Activated B cell treated with CpG ODN at 0.5 μM for 24 hours (primary cell): ENCODE measurements at places on chromosomes 1 and 21.

- no peaks in the 10 kb centered on the region for H3K4me1 ChIP-seq
- no peaks in the 10 kb centered on the region for H3K36me3 ChIP-seq
- H3K27me3 ChIP-seq: no peaks in the 10 kb centered on the region
- no peak overlapping the region for H3K27ac ChIP-seq
- no peak overlapping the region for H3K4me3 ChIP-seq
Measured at GRCh38 chr1:154879038-154879421, 8.9 kb upstream of the KCNN3 start.

DNA sequence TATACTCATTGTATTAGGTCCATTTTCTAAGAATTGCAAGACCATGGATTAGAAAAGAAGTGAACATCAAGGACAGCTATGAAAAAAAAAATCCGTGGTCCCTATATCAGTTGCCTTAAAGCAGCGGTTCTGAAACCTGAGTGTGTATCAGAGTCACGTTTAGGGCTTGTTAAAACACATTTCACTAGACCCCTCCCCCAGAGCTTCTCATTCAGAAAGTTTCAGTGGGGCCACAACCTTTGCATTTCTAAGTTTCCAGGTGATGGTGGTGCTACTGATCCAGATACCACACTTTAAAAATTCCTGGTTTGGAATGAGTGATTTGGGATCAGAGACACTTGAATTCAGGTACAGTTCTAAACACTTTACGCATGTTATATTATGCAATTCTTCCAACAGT lies 96.1 kb upstream of the PRMT6 start:
- no peaks in the 10 kb centered on the region for H3K36me3 ChIP-seq
- H3K4me3 ChIP-seq: no peak overlapping the region
- H3K27ac ChIP-seq: no peak overlapping the region
- H3K4me1 ChIP-seq: no peaks in the 10 kb centered on the region
- peaks cover 2% of the 10 kb centered on the region for H3K27me3 ChIP-seq
- DNase-seq: no peak

- no peaks in the 10 kb centered on the region for H3K4me1 ChIP-seq
- no peaks in the 10 kb centered on the region for H3K36me3 ChIP-seq
- no peak overlapping the region for H3K27ac ChIP-seq
- no peak overlapping the region for H3K4me3 ChIP-seq
Measured at GRCh38 chr1:43286115-43286514, 734 bp upstream of the C1orf210 start.

DNA sequence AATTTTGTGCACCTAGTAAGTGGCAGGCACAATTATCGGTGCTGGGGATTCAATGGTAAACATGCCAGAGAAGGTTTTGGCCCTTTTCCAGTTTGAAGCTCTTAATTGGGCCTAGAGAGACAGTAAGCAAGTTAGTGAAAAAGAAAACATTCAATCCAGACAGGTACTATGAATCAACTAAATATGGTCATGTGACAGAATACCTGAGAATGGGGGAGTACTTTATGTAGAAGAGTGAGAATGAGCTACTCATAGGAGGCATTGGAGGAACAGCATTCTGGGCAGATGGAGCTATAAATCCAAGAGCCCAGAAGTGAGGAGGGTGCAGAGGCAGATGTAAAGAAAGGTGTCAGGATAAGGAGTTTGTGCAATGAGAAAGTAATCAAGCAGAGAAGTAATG lies 1017.9 kb downstream of the ADGRL2 start:
- no peaks in the 10 kb centered on the region for H3K36me3 ChIP-seq
- no peak overlapping the region for H3K27ac ChIP-seq
- no peak overlapping the region for H3K4me3 ChIP-seq
- peaks cover 6% of the 10 kb centered on the region for H3K4me1 ChIP-seq
- no peak for DNase-seq
- H3K27me3 ChIP-seq: no peaks in the 10 kb centered on the region

DNA sequence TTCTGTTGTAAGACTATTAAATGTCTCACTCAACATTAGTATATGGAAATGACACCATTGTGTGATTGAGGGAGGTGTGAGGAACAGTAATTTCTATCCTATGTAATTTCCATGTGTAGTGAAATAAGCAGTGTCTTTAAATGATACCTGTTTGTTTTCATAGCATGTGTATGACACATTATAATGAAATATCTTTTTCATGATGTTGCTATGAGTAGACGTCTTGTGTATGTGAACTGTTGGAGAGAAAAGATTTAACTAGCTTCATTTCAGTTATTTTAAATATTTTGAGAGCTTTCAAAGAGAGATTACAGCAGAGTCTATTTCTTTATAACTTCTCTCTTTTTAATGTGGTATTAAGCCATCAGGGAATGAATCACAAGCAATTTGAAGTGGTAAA lies 71.5 kb upstream of the QSOX1 start:
- H3K27ac ChIP-seq: no peak overlapping the region
- H3K36me3 ChIP-seq: peaks cover 52% of the 10 kb centered on the region
- H3K27me3 ChIP-seq: no peaks in the 10 kb centered on the region
- H3K4me3 ChIP-seq: no peak overlapping the region
- no peak for DNase-seq

- H3K27ac ChIP-seq: no peak overlapping the region
- DNase-seq: no peak
- no peaks in the 10 kb centered on the region for H3K27me3 ChIP-seq
- H3K4me1 ChIP-seq: peaks cover 7% of the 10 kb centered on the region
- H3K4me3 ChIP-seq: no peak overlapping the region
Measured at GRCh38 chr1:197674286-197674685, 101.0 kb downstream of the DENND1B start.

DNA sequence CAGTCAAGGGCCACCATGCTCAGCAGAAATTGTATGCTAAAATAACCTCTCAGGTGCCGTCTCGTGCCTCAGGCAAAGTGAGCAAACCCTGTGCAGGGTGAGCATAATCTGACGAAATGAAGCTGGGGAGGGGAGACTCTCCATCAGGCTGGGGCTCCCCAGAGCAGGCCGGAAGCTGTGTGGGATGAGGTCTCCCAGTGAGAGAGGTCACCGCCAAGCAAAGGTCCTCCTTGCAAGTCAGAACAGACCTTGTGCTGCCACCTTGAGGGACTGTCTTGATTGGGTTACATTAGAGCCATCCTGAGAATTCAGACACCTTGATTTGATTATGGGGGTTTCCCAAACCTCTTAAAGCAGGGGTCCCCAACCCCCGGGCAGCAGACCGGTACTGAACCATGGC lies 64.2 kb downstream of the ZNF684 start:
- no peaks in the 10 kb centered on the region for H3K36me3 ChIP-seq
- DNase-seq: no peak
- H3K27me3 ChIP-seq: peaks cover 7% of the 10 kb centered on the region
- H3K4me1 ChIP-seq: no peaks in the 10 kb centered on the region
- H3K27ac ChIP-seq: no peak overlapping the region

DNA sequence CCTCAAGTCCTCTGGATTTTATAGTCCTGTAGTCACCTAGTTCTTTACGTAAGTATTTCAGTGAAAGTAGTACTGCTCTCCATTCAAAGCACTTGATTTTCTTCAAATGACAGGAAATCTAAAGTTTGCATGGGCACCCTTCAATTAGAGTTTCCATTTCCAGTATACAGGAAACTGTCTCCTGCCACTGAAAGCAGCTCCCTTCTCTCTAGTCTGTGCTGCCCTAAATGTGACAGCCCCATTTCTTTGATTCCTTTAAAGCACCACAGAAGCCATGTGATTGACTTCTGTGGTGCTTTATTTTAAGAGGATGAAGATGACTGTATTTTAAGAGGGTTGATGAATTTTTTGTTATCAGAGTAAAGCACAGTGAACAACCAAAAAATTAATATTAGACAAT lies 226.1 kb downstream of the DNAH14 start:
- no peak overlapping the region for H3K4me3 ChIP-seq
- H3K36me3 ChIP-seq: no peaks in the 10 kb centered on the region
- peaks cover 10% of the 10 kb centered on the region for H3K4me1 ChIP-seq
- DNase-seq: no peak
- no peaks in the 10 kb centered on the region for H3K27me3 ChIP-seq

DNA sequence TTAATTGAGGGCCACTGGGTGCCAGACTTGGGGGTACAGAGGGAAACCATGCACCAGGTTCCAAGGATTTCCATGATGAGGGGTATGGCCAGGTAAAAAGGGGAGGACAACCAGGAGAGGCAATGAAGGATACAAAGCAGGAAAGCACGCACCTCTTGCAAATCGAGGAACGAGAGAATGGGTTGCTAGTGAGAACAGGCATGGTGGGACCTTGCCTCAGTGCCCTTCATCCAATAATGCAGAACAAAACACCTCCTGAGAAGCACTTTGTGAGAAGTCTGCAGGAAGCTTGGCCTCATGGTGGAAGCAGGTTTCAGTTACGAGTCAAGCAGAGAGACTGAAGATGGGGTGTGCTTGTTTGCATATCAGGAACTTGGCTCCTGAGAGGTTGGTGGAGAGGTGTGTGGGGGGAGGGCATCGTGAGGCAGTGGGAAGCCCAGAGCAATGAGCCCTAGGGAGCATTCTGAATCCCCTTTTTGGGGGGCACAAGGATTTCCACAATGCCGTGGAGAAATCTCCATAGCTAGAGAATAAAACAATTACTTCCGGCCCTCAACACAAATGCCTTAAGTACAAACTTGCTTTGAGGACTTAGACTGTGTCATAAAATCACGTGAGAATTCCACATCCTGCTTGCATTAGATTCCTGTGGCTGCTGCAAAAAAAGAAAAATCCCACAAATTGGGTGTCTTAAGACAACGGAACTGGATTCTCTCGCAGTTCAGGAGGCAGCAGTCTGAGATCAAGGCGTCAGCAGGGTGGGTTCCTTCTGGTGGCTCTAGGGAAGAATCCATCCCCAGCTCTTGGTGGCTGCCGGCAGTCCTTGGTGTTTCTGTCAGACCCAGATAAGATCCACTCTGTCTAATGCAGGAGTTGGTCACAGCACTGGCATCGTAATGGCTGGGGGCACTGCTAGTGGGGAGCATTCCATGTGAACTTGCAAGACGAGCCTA lies 54.9 kb upstream of the BACE2 start:
- peaks cover 24% of the 10 kb centered on the region for H3K27me3 ChIP-seq
- H3K27ac ChIP-seq: no peak overlapping the region
- H3K4me3 ChIP-seq: peak overlapping the region; percentile 73

- H3K36me3 ChIP-seq: peaks cover 57% of the 10 kb centered on the region
- DNase-seq: no peak
- H3K4me1 ChIP-seq: peaks cover 92% of the 10 kb centered on the region
- peak overlapping the region; percentile 99 for H3K27ac ChIP-seq
Measured at GRCh38 chr1:23910553-23911246, 2.5 kb downstream of the CNR2 start.

DNA sequence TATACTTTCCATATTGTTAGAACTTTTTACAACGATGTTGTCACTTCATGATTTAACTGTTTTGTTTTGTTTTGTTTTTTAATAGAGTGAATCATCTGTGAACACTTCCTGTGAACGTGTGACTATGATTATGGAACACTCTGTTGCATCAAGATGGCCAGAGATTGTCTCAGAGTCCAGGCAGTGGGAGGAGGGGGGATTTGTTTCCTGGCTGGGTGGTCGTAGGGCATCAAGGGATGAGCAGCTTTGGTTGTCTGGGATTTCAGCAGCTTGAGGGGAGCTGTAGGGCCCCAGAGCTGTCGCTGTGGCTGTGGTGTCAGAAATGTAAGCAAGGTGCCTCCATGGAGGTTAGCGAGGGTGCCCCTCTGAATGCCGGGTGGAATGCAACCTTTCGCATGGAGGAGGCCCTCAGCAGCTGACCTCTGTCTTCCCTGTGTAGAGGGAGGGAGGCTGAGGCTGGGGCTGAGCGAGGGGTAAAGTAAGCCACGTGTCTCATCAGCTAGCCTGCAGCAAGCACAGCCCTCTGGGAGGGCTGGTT lies 21.4 kb downstream of the NEK2 start:
- no peak overlapping the region for H3K27ac ChIP-seq
- peaks cover 4% of the 10 kb centered on the region for H3K4me1 ChIP-seq
- H3K36me3 ChIP-seq: no peaks in the 10 kb centered on the region
- H3K4me3 ChIP-seq: no peak overlapping the region
- no peak for DNase-seq

- DNase-seq: no peak
- no peak overlapping the region for H3K4me3 ChIP-seq
- no peaks in the 10 kb centered on the region for H3K27me3 ChIP-seq
- no peaks in the 10 kb centered on the region for H3K4me1 ChIP-seq
- H3K36me3 ChIP-seq: no peaks in the 10 kb centered on the region
Measured at GRCh38 chr1:52098139-52098871, 42.2 kb downstream of the BTF3L4 start.

DNA sequence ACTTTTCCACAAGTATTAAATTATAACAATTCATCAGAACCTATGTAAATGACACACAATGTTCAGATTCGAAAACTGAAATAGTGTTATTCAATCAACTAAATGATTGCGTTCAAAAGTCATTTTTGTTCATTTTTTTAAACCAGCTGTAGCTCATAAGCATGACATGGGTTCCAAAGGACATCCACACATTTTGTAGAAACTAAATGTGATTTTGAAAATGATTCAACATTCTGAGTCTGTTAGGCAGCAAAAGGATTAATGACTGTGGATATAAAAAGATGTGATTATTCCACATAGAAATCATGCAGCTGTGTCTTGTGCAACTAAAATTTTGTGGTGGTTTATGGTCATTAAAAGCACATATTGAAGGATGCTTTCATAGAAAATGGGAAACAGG lies 204.5 kb downstream of the BRINP3 start:
- no peak overlapping the region for H3K4me3 ChIP-seq
- H3K36me3 ChIP-seq: no peaks in the 10 kb centered on the region
- no peaks in the 10 kb centered on the region for H3K27me3 ChIP-seq
- no peak overlapping the region for H3K27ac ChIP-seq
- H3K4me1 ChIP-seq: no peaks in the 10 kb centered on the region
- no peak for DNase-seq

DNA sequence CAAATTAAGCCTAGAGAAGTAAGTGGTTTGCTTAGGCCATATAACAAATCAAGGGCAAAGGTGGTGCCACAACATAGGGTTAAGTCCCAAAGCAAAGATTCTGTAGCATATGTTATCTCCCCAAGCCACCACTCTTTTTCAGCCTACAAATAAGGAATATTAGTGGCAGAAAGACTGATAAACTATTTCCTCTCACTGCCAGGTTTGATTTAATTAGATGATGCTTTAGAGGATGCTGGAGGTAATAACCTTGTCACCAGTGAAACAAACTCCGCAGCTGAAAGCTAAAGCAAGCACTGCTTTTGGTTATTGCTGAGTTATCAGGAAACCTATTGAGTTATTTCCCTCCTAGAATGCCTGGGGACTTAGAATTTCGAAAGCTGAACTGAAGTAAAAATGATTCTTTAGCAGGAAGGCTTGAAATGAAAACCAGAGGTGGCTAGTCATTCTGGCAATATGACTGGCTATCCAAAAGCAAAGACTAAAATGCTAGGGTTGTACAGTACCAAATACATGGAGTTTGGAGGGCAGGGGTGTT lies 145.2 kb downstream of the SYT2 start:
- DNase-seq: no peak
- H3K36me3 ChIP-seq: peaks cover 23% of the 10 kb centered on the region
- H3K27ac ChIP-seq: peak overlapping the region; percentile 46
- H3K4me3 ChIP-seq: no peak overlapping the region
